ENCODE measurements at places on chromosomes 6 and 20.

GRCh38 chr6:145502416-145502815 lies 232.9 kb downstream of the EPM2A start:
- no peak for DNase-seq

- DNase-seq, result no peak
Observed at GRCh38 chr6:169239181-169239580, 14.5 kb downstream of the THBS2 start.

GRCh38 chr6:55675941-55676340 lies 96.9 kb upstream of the HMGCLL1 start:
- no peak for DNase-seq

GRCh38 chr20:44065401-44066340 lies 121.3 kb downstream of the JPH2 start:
- no peak for DNase-seq

DNA sequence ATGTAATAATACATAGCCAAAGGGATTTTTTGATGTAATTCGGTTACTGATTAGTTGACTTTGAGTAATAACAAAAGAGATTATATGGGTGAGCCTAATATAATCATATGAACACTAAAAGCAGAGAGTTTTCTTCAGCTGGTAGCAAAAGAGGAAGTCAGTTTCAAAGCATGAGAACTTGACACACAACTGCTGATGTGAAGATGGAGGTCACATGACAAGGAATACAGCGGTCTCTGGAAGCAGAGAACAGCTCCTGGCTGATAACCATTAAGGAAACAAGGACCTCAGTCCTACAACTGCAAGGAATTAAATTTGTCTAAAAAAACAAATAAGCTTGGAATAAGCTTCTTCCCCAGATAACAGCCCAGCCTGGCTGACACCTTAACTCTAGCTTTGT lies 154.5 kb upstream of the PRND start:
- no peak for DNase-seq

- no peak for DNase-seq
Observed at GRCh38 chr20:46752728-46753127, 43.3 kb downstream of the SLC2A10 start.

DNA sequence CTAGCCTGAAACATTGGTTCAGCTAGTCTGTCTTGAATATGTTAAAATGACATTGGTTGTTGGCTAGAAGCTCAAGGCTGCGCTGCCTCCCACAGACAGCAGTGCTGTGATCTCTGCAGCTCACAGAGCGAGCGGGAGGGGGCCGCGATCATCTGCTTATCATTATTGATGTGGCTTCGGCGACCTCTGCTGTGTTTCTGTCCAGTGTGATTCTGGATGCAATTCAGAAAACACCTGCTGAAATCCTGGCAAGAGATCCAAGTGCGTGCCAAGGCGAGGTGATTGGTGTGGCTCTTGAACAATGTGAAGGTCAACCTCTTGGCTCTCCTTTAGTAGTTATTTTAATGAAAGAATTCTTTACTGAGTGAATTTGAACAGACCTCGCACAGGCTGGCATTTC lies 142.3 kb upstream of the SASH1 start:
- no peak for DNase-seq

DNA sequence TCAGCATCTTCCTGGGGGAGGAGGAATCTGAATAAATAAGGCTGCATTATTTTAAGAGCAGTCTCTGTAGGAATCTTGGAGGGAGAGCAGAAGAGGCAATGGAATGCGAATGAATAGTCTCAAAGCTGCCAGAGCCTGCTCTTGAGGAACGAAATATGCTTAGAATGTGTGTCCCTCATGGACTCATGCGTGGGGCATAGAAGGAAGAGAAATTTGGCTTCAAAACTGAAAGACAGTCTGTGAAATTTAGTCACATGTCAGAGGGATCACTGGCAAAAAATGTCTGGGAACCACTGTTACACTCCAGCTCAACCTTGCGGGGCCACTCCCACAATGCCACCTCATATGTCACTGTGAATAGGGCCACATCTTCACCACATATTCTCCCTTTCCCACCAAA lies 95.5 kb downstream of the GJA10 start:
- no peak for DNase-seq

DNA sequence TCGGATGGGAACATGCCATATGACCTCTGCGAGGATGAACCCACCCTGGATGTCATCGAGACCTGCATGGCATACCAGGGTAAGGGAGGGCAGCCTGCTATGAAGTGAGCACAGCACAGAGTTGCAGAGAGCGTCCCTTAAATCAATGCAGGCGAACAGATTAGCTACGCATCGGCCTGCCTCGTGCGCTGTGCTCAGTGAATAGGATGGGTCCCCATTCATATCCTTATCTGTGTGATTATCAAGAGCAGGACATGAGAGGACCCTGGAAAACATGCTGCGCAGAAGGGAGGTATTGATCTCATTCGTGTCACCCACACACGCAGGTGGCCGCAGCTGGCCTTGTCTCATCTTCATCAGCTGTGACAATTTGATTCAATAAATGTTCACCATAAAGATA lies 25.6 kb upstream of the FAM83D start:
- no peak for DNase-seq

DNA sequence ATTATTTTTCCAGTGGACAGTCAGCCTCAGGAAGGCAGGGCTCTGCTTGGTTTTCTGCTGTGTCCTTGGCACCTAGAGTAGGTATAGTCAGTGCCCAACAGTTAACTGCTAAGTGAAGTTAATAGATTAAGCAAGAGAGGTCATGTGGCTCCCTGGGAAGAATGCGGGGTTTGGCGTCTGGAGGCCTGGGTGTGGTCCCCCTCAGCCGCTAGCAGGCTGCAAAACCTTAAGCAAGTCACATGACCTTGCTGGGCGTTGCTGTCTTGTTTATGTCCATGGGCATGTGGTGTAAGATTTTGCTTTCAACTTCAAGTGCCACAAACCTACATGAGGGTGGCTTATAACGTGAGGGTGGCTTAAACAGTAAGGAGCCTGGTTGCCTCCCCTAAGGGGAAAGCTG lies 75.5 kb upstream of the SCP2D1 start:
- no peak for DNase-seq

- no peak for DNase-seq
Observed at GRCh38 chr6:5082487-5083306, 2.4 kb upstream of the PPP1R3G start.

GRCh38 chr6:160336200-160336599 lies 12.0 kb upstream of the SLC22A3 start:
- DNase-seq, result no peak

DNA sequence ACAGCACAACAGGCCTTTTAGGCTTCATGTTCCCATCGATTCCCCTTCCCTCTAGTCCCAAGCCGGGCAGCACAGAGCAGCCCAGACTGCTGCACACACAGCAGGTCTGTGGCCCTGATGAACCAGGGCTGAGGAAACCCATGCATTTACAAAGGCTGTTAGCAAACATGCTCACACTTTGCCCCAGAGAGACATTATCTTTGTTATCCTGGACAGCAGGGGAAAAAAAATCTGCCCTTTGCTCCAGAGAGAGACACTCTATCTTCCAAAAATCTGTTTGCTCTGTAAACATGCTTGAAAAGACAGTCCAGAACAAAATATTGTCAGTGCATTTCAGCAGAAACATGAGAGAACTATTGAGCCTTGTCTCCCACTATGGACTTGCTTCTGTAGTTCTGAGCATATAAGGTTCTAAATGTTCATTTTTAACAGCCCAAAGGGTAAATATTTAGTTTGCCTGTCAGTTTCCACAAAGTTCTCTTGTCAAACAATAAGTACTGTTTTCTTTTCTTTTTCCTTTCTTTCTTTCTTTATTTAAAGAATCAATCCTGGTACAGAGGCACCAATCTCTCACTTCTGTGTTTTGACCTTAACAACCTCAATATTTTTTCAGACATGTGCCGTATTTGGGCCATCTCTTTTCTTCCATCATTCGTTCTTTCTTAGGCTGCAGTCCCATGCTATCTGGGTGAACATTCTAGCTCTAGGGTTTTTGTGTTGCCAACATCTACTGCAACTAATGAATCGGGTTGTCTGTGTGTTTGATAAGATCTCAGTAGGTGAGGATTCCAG lies 468.0 kb downstream of the EPM2A start:
- DNase-seq, result no peak

- DNase-seq, result no peak
Observed at GRCh38 chr20:62860924-62861691, 514 bp downstream of the TCFL5 start.

DNA sequence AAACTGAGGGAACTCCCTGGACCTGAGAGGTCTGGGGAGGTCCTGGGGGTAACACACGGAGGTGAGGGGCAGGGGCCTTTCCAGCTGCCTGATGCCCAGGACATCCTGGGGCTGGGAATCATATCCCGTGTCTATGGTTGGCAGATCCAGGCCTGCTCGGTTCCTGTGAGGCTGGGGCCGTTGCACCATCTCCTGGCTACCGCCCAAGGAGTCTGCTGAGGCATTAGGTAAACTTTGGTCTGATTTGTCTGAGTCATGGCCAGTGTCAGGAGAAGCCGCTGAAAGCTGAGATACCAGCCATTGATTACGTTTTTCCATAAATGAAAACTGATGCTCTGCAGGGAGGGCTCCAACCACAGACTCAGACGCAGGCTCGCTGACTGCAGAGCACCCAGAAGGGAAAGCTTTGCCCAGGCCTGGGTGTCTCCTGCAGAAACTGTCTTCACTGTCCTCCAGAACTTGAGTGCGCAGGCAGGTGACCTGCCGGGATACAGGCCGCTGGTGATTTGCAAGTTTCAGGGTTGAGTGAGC lies 14.2 kb downstream of the TRAF3IP2 start:
- no peak for DNase-seq

- no peak for DNase-seq
Observed at GRCh38 chr20:3815703-3816315, 4.5 kb upstream of the AP5S1 start.

- no peak for DNase-seq
Observed at GRCh38 chr20:42067596-42067995, 449.4 kb upstream of the CHD6 start.

DNA sequence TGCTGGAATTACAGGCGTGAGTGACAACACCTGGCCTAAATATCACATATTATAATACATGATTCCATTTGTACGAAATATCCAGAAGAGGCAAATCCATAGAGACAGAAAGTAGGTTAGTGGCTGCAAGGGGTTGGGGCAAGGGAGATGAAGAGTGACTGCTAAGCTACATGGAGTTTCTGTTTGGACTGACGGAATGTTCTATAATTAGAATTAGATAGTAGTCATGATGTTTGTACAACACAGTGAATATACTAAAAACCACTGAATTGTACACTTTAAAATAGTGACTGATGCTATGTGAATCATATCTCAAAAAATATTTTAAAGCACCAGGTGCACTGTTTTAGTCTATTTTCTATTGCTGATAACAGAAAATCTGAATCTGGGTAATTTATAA lies 3.7 kb upstream of the HEBP2 start:
- DNase-seq, result no peak

DNA sequence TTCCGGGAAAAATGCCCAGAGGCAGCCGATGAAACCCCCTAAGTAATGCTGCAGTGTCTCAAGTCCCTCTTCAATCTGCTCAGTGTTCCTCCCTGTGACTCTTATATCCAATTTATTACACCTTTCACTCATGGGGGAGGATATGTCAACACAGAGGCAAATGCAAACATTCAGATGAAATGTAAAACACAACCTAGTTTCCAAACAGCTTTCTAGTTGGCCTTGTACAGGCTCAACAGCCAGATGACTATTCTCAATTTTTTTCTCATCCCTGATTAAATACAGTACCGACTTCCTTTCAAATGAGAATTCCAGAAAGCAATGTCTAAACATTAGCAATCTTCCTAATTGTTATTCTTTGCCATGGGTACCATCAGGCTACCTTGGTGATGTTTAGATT lies 65.0 kb downstream of the BLOC1S5 start:
- no peak for DNase-seq

Data from cortex of kidney (tissue), 1 donor.